T-helper 9 cell (primary cell): ENCODE measurements at places on chromosomes 3 and 15.

DNA sequence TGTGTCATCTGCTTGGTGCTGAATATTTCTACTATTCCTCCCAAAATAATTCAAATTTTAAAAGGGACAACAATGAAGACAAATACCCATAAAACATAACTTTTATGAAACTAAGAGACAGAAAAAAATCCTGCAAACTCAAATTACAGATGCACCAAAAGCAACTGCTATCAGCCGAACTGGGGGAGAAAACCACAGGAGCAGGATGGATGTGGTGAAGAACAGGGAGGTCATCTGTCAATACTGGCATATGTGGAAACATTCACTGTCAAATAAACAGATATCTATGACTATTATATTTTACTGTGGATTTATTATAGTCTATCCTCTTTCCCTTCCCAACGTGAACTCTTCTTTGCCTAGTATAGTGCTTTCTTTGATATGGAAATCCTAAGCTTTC is 53.3 kb upstream of the CPOX start:
- no peak for DNase-seq

- no peak for DNase-seq
These were observed 909 bp upstream of the GPD1L start for GRCh38 chr3:32105291-32106131.

- no peak for DNase-seq
These were observed 351.3 kb upstream of the CCDC54 start for GRCh38 chr3:107025961-107026360.

DNA sequence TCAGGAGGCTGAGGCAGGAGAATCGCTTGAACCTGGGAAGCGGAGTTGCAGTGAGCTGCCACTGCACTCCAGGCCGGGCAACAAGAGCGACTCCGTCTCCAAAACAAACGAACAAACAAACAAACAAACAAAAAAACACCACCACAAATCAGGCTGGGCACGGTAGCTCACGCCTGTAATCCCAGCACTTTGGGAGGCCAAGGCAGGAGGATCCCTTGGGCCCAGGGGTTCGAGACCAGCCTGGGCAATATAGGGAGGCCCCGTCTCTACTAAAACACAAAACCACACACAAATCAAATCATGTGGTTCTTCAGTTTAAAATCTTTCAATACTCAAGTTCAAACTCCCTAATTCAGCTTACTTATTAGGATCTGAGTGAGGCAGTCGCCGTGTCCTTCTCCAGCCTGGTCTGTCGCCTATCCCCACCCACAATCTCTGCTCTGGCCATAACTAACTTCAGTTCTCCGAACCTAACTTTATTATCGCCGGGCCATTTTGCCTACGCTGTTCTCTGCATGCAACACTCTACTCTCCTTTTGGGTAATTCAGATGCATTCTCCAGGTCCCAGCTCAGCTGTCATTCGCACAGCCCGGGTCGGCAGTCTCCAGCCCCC is 660 bp upstream of the RTF1 start:
- DNase-seq = no peak

DNA sequence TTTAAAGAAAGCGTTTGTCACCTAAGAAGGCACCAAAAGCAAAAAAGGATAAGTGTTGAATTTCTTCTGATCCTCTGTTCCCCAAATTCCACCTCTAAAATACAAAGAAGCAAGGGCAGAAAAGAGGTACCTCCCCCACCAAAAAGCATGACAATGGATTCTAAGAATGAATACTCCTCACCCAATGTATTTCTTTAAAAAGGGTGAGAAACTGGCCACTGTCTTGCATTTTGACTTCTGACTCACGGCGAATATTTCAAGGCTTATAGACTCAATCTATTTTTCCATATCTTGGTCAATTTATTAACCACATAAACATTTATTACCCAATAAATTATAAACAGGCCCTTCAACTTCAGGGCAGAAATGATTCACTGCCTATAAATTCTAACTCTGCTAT is 131.1 kb downstream of the NR1I2 start:
- DNase-seq = no peak

DNA sequence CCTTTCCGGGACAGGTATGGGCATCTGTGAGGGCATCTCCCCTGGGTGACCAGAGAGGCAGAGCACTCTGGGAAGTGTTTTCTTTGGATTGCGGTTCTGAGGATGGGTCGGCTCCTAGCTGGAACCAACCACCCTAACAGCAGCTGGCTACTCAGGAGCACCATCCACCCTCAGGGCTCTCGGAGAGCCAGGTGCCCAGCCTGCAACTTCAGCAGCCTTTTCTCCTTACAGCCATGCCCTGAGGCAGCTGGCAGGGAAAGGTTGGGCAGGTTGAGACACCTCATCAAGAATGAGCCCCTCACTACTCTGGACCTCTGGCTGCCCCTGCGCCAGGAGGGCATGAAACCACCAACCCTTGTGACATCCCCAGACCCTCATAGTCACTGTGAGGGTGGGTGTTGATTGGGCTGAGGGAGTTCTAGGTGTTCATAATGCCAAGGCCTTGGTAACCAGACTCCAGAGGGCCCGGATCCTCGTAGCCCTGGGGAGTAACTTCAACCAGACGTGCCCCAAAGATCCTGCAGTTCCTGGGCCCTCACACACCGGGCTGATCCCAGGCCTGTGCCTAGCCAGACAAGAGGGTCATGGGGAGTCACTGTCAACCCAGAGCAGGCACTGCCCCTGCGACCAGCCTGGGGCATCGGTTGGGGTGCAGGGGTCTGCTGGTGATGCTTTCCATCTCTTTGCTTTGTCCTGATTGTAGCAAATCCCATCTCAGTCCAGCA is 114.4 kb upstream of the ABHD17C start:
- no peak for DNase-seq

- DNase-seq = no peak
These were observed 124.7 kb upstream of the RBMS3 start for GRCh38 chr3:29156086-29156715.

DNA sequence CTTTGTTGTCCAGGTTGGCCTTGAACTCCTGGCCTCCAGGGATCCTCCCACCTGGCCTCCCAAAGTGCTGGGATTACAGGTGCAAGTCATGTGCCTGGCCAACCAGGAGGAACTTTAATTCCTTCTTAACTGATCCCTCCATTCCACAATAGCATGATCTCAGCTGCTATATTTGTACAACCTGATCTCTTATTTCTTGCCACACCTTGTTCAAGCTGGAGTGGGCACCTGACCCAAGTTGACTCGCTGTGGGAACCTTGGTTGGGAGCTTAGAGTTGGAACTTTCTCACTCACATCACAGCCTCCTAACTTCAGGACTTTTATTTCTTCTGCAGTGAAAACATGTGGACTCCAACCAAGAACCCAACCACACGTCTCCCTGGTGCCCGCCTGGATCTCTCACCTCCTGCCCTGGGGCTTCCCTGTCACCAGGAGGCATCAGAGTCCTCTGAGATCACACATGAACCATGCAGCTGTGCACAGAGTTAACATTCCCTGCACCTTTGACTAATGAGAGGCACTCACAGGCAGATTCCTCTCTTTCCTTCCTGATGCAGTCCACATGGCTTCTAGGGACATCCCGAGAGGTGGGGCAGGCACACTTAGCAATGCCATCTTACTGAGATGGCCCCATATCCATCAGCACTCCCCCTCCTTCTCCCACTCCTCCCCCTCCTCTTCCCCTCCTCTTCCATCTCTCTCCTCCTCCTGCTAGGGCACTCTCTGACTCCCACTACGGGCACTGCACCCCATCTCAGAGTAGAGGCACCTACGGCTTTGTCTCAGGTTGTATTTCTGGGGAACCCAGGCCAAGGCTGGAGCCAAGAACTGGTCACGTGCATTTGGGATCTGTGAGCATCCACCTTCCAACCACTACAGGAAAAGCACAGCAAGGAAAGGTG is 9.7 kb upstream of the CYFIP1 start:
- no peak for DNase-seq

- no peak for DNase-seq
These were observed 29.3 kb upstream of the SH3BP5 start for GRCh38 chr3:15361494-15362214.

DNA sequence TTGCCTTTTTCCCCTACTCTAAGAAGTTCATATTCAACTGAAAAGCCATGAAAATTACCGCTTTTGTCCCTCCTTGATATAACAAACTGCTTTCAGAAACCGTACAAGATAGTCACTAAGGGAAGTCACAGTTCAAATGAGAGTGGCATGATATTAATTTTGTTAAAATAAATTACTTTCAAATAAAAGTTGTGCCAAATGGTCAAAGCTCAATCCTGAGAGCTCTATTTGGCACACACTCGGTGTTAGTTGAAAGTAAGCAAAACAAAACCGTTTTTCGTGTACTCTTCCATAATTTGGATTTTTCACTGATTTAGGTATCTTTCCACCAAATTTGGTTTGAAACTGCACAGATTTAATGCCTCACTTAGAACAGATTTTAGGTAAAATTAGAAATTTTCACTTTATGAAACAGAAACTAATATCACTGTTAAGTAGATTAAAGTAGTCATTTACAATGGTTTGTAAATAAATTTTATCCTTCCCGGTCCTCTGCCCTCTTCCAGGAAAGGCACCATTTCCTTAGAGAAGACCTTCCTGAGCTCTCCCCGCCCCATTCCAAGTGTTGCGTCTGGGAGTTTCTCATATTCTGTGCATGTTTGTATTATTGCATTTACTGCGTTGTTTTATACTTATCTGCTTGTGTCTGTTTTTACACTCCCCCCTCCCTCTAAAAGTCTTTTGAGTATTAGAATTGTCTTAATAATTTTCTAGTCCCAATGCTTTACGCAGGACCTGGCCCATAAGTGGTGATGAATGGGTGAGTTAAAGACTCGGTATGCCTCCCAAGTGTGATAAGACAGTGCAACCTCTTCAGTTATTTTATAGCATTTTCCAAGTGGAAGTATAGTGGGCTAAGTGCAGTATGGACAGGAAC is 853 bp downstream of the TCAIM start:
- no peak for DNase-seq

DNA sequence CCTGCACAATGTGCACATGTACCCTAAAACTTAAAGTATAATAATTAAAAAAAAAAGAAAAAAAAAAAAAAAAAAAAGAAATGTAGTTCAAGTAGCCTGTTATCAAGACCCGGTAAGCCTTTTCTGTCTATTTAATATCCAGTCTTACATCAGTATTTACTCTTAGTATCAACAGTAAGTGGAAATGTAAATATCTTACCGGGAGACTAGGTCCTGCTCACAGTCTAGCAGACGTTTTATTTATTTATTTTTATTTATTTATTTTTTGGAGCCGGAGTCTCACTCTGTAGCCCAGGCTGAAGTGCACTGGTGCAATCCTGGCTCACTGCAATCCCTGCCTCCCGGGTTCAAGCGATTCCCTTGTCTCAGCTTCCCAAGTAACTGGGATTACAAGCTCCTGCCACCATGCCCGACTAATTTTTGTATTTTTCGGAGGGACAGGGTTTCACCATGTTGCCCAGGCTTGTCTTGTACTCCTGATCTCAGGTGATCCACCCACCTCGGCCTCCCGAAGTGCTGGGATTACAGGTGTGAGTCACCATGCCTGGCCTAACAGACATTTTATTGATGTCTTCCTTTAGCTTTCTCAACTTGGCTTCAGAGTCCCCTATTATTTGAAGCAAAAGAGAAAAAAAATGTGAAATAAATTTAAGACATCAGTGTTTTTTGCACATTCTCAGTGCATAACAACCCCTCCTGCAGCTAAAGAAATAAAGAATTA is 19.9 kb downstream of the C2CD4B start:
- no peak for DNase-seq

DNA sequence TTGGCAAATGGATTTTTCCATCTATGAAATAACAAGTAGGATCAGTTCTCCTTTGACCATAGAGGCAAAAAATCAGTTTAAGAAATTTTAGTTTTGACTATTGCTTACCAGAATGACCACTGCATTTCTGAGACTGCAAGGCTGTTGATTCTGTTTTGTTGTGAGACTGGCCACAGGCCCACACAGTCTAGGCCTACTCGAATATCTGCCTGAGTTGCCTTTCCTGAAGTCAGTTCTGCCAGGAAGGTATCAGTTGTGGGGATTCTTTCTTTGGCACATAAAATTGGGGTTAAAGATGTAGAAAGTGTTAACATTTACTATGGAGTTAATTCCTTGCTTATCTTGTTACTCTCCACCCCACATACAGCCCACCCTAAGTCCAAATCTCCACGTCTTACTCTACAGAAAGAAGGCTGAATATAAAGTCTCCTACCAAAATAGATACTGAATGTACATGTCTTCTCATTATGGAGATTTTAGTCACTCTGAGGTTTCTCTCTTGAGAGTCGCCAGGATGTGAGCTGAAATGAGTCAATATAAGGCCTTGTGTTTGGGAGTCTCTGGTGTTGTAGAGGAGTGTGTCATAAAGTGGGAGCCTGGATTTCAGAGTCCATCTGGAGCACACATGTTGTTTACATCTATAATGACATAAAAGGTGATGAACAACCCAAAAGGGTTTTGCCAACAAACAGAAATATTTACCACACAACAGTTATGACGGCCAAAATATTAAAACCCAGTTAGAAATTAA is 45.0 kb upstream of the WWTR1 start:
- no peak for DNase-seq

- no peak for DNase-seq
These were observed 19.1 kb upstream of the LIMD1 start for GRCh38 chr3:45575386-45575923.

DNA sequence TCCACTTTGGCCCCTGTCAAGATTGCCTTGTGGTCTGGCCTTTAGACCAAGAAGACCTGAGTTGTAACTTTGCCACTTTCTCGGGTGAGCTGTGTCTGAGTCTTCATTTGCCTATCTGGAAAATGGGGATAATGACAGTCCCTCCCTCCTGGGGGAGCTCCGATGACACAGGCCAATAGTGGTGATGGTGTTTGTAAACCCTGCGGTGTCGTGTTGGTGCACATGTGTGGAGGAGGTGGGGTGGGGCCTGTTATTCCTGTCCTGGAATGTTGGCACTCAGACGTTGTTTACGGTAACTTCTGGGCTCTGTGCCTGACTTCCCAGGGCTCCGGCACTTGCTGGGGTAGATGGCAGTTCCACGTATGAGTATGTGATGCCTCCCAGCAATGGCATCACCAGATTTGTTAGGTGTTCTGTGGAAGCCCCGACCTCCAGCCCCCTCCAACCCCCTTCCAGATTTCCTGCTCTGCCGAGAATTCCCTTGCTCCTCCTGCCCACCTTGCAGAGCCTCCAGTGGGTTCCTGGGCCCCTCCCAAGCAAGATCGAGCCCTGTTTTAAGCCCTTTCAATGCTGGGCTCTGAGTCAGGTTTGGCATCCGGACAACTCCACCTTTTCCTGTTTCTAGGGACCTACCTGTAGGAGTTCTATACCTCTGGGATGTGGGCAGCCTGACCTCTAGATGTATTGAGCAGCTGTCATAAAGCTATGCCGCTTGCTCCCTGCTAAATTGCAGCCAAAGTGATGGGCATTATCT is 31.4 kb downstream of the HRH1 start:
- DNase-seq = no peak

DNA sequence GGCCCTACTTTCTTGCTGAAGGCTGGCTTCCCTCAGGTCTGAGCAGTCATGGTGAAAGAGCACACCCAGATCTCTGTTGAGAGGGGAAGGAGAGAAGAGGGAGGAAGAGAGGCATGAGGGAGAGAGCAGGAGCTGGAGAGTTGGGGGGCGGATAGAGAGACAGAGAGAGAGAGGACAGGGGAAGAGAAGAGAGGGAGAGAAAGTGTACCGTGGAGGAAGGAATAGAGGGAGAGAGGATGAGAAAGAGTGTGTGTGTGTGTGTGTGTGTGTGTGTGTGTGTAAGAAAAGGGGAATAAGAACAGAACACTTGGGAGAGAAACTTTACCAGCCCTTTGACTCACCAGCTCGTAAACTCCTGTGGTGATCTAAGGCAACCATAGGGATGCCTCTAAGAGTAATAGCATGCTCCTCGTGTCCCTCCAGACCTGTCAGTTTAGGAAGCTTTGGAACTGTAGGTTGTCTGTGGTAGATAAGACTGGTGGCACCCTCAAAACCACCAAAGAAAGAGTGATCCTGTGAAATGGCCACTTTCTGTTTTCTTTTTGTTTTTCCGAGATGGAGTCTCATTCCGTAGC is 18.2 kb downstream of the ZNF592 start:
- no peak for DNase-seq
